Activated CD8-positive, alpha-beta memory T cell treated with anti-CD3 and anti-CD28 coated beads, Interleukin-2, amount 10 ng/mL, durations not matched to agents 7 days and 5 days (primary cell): ENCODE measurements at places on chromosomes 3 and 15.
A peak's percentile ranks its signal among the peaks of the same experiment; 100 is the strongest.

- DNase-seq = no peak
Observed at GRCh38 chr3:64299206-64299605, 73.9 kb upstream of the PRICKLE2 start.

DNA sequence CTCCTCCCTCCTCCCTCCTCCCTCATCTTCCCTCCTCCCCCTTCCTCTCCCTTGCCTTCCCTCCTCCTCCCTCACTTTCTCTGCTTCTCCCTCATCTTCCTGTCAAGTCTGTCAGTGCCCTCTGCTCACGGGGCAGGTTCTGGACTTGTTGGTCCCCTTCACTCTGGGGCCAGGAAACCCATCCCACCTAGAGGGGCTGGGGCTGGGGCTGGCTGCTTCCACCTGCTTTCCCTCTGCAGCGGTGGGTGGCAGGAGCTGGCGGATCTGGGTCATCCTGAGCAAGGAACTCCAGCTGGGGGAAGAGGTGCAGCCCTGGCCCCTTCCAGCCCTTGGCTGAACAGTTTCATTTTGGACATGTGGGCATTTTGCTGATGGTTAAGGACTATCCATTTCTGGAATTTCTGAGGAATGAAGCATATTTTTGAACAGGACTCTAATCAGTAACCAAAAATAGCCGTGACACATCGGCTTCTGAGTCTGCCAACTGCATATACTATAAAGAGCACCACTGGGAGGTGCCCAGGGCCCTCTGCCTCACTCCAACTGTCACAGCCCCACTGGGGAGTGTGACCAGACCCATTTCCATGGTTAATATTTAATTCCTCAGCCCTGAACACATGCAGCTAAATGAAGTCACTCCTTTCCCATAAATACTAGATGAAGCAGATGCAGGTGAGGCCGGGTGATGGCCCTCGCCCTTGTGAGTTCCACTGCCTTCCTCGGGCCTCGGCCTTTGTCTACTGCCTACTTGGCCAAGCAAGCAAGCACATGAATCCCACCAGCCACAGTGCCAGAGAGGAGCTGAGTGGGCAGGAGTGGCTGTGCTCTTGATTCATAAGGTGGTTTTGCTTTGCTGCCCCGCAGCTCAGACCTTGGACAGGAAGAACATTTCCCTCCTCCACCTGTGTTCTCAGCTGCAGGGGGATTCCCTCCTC is 39.8 kb downstream of the CHDH start:
- DNase-seq = no peak

- DNase-seq = no peak
Observed at GRCh38 chr3:189941125-189941524, 179.6 kb downstream of the P3H2 start.

GRCh38 chr3:129228891-129229585 is 20.4 kb upstream of the COPG1 start:
- no peak for DNase-seq

- DNase-seq = peak; percentile 30
Observed at GRCh38 chr3:128503164-128503651, 10.2 kb upstream of the GATA2 start.

GRCh38 chr3:14143271-14144225 is 18.7 kb downstream of the TMEM43 start:
- DNase-seq = no peak

- no peak for DNase-seq
Observed at GRCh38 chr15:31296219-31296645, 30.4 kb upstream of the KLF13 start.

GRCh38 chr15:43868406-43868805 is 41.6 kb downstream of the WDR76 start:
- DNase-seq = no peak

DNA sequence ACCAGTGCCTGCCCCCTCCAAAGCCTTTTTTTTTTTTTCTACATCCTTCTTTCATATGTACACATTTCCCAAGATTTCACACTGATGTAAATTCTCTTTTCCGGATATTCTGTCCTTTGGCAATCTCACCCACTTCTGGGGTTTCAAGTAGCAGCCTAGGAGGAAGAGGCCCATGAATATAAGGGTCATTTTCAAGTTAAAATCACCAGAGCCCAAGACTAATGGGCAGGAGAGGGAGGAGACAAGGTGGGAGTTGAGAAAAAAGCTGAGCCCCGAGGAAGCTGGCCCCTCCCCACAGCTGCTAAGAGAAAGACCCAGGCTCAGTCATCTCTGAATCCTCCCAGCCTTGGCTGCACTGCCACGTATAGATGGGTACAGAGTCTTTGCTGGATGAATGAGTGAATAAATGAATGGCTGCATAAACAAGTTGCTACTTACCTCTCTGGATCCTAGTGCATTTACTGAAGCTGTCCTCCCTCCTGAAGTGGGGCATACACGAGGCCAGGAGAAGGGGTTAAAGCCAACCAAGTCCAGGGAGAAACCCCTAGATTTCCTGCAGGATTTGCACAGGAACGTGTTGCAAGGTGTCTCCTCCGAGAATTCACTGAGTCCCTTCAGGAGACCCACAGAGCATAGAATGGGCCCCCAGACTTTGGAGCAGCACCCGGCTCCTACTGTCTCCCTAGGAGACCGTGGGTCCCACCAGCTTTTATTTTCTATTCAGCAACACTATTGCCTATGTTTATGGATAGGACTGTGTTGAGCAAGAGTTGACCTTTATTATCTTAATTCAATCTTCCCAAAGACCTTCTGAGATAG is 100.8 kb upstream of the LIPC start:
- no peak for DNase-seq

DNA sequence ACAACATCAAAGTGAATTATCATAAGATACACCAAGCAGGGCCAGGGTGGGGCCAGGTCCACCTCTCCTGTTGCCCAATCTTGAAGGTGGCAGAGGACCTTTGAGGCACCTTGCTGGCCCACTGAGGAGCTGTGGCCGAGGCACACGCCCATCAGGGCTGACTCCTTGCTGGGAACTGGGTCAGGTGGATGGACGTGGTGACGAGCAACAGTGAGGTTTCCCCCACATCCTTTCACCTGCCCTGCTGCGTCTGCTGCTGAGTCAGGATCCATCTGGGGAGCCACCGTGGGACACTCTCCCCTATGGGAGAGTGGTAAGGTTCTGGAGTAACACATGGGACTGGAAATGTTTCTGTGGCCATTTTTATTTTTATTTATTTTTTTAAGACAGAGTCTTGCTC is 17.3 kb upstream of the FURIN start:
- DNase-seq = peak; percentile 85

GRCh38 chr3:155188031-155188430 is 105.5 kb downstream of the STRIT1 start:
- no peak for DNase-seq

- DNase-seq = no peak
Observed at GRCh38 chr3:58989163-58989562, 60.7 kb downstream of the CFAP20DC start.

DNA sequence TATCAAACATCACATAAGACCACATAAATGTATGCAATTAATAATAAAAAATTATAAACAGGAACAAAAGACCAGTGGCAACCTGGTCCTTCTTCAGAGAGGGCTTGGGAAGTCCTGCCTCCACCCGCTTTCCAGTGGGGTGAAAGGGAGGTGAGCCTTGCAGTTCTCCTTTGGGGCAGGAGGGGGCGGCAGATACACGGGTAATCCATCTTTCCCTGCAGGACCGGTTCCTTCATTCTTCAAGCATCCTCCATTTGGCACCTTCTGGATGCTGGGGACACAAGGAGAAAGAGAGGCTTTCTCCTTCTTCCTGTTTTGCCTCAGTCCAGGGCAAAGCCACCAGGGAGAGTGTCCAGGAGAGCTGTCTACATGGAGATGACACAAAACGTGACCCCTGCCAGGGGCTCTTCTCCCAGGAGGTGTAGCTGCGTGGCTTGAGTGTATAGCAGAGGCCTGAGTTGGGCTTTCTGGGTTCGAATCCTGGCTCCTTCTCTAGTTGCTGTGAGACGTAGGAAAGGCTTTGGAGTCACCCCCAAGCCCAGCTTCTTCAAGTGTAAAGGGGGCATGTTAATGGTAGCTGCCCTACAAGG is 23.2 kb downstream of the RPLP1 start:
- DNase-seq = peak; percentile 77

GRCh38 chr3:175270866-175271265 is 411.7 kb downstream of the NAALADL2 start:
- DNase-seq = no peak

DNA sequence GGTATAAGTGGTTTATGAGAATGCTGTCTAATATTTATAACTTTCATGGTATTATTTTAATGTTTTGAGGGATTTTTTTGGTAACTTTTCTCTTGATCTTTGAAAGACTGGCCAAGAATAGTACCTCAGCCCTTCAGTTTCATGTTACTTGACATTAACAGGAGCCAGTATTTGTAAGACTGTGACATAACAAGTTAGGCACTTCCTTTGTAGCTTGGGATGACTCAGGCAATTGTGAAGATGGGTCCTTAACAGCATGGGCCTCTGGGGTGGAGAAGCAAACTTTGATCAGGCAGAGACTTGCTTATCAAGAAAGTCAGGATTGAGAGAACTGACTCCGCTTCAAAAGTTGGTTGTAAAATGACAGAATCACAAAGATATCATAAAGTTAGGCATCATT is 9.5 kb downstream of the LRRC49 start:
- no peak for DNase-seq
